ENCODE measurements at places on chromosomes 5 and 9.
A peak's percentile ranks its signal among the peaks of the same experiment; 100 is the strongest.

DNA sequence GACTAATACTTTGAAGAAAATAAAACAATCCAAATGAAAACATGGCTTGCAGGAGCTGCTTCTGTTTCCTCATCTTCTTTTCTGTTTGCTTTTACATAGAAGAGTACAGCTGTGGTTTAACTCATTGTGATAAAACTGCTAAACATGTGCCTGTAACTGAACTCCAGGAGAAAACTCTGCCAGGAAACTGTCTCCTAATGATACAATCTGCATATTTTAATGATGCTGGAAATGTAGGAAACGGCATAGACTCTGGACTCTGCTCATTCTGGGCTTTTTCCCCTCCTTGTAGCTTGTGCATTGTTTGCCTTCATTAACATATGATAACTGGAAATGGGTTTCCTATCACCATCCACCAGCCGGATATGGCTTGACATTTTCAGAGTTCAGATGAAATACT lies 813.3 kb upstream of the WWC1 start:
- DNase-seq, result no peak

DNA sequence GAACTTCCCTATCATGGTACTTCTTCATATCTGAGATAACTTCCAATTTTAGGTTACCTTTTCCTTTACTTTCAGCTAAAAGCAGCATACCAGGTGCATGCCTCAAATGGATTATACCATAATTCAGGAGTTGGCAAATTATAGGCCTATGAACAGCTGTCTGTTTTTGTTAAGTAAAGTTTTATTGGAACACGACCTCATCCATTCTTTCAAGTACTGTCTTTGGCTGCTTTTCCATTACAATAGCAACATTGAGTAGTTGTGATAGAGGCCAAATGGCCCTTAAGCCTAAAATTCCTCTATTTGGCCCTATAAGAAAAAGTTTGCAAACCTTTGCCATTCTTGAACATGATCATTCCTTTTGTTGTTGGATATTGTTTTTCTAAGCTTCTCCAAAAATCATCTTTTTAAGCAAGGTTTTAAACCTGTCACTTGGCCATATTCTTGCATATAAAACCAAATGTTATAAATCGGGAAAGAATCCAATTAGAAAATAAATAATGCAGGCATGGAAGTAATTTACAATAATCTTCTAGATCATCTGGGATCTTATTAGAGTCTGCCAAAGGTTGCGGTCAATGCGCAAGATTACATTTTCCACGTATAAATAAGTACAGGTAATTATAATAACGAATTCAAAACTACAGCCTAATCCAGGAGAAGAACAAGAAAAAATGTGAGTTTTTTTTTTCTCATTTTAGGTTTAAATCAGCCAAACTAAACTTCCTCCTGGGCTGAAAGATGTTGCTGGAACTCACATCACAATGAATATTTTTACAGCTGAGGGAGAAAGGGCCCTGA lies 226.5 kb upstream of the ANKRD55 start:
- no peak for DNase-seq

DNA sequence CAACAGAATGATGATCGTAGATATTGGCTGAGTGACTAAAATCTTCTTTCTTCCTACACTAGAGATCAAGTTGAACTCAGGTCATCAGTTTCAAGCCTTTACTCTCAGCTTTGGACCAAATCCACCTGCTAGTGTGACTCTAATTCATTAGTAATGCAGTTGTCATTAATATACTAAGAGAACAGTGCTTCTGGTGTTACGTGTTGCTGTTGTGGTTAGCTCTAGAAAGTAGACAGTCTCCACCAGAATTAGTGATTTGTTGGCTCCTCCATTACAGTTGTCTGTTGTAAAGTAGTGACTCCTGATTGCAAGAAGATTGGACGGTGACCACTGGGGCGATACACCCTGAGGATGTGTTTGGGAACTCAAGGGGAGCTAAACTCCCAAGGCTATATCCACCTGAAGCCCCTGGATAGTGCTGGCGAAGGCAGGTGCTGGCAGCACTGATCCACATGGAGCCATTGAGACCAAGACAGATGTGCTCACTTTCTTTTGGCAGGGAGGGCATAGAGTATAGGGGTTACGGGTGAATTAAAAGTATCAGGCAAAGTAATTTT lies 3.1 kb downstream of the CAMK4 start:
- DNase-seq, result no peak

GRCh38 chr9:33446946-33447798 lies at the start of gene AQP3:
TSS of gene AQP3 (minus strand) at chr9:33447593. CDS start at chr9:33447530, 63 bp downstream.
- DNase-seq, result peak; percentile 67

- no peak for DNase-seq
Observed at GRCh38 chr5:143435210-143435657, 31.7 kb upstream of the NR3C1 start.

DNA sequence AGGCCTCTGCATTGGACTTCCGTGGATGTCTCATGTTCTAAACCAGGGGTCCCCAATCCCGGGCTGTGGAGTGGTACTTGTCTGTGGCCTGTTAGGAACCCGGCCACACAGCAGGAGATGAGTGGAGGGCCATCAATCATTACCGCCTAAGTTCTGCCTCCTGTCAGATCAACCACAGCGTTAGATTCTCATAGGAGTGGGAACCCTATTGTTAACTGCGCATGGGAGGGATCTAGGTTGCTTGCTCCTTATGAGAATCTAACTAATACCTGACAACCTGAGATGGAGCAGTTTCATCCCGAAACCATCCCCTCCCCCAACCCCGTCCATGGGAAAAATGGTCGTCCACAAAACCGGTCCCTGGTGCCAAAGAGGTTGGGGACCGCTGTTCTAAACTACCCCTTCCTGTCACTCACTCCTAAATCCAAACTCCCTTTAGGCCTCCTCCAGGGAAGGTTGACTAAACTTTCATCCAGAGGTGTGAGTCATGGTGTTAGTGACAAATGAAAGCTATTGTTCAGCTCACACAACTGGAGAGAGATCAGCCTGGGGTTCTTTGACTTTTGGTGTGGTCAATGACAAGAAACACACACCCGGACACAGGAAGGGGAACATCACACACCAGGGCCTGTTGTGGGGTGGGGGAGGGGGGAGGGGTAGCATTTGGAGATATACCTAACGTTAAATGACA lies 9.5 kb downstream of the KCNV2 start:
- DNase-seq, result no peak

GRCh38 chr5:144405991-144406390 lies 235.3 kb downstream of the KCTD16 start:
- no peak for DNase-seq

DNA sequence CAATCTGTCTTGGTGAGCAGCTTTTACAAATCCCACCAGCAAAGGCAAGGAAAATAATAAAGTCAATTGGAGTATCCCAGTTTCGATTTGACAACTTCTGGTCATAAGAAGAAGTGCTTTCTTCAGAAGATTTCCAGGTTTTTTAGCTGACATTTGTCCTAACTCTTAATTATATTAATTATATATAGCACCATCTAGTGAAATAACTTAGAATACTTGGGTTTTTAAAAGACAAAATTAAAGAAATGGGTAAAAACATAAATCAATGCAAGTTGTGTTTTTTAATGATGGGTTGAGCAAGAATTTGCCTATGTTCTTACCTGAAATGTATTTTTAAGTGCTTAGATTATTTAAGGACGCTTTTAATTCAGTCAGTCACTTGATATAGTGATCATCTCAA lies 421.8 kb downstream of the ACTL7B start:
- no peak for DNase-seq

- no peak for DNase-seq
Observed at GRCh38 chr5:141680751-141681201, 1.3 kb downstream of the ARAP3 start.

- DNase-seq, result no peak
Observed at GRCh38 chr9:32378496-32378895, 5.9 kb upstream of the ACO1 start.

DNA sequence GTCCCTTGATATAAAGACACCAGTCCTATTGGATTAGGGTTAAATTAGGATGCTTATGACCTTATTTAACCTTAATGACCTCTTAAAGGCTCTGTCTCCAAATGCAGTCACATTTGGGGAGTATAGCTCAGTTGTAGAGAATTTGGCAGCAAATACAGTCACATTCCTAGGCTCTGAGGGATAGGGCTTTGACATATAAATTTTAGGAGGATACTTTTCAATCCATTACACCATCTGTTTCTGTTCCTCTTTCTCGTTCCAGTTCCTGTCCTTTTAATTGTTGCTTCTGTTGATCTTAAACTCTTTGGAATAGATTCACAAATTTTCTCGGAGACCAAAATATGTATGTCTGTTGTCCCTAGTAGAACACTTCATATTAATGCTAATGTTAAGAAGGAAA lies 390.0 kb upstream of the PCSK5 start:
- DNase-seq, result no peak

GRCh38 chr5:181063514-181063913 lies 23.4 kb downstream of the BTNL9 start:
- no peak for DNase-seq

- no peak for DNase-seq
Observed at GRCh38 chr5:7628248-7628647, 222.7 kb downstream of the CFAP90 start.

GRCh38 chr9:35933550-35934067 lies 24.3 kb downstream of the SPAAR start:
- DNase-seq, result no peak

GRCh38 chr5:180126716-180127681 lies 55.4 kb upstream of the RNF130 start:
- peak; percentile 24 for DNase-seq

- no peak for DNase-seq
Observed at GRCh38 chr5:2748861-2749513, 2.5 kb downstream of the IRX2 start.

- no peak for DNase-seq
Observed at GRCh38 chr9:89481538-89481915, 16.4 kb downstream of the SEMA4D start.

- DNase-seq, result no peak
Observed at GRCh38 chr5:67483453-67484030, 286.9 kb upstream of the CD180 start.

- DNase-seq, result no peak
Observed at GRCh38 chr9:129178568-129179382, 714 bp upstream of the IER5L start.

- DNase-seq, result no peak
Observed at GRCh38 chr9:89734600-89735041, 129.8 kb downstream of the GADD45G start.

DNA sequence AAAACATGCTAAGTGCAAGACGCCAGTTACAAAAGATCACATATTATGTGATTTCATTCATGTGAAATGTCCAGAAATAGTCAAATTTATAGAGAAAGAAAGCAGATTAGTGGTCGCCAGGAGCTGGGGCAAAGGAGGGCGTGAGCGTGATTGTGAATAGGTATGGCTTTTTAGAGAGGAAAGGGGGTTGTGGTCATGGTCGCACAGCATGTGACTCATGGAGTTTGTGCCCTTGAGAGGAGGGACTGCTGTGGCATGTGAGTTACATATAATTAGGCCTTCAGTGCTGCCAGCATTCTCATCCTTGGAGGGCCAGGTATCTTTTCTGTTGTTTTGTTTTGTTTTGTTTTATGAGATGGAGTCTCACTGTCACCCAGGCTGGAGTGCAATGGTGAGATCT lies 21.2 kb upstream of the MARCHF6 start:
- DNase-seq, result no peak

GRCh38 chr5:138753794-138754698 lies 821 bp downstream of the CTNNA1 start:
- DNase-seq, result peak; percentile 58

DNA sequence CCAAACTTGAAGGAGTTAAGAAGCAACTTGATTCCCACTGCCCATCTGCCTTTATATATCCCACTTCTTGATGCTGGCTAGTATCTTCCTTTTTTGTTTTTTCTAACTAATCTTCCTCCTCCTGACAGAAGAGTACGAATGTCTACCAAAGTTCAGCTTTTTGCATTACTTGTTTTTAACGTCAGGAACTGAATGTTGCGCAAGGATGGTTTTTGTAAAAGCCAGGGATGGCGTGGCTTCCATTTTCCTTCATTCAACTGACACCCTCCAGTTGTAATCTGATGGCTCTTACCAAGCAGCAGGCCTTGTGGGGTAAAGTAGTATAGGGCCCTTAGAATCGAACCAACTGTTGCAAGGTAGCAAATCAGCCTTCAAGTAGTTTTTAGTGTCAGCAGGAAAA lies 70.8 kb upstream of the GPR151 start:
- DNase-seq, result no peak

- peak; percentile 69 for DNase-seq
Observed at GRCh38 chr9:137156567-137157375, 13.1 kb downstream of the LRRC26 start.

GRCh38 chr9:133103183-133103986 lies 17.7 kb downstream of the RALGDS start:
- DNase-seq, result peak; percentile 49

DNA sequence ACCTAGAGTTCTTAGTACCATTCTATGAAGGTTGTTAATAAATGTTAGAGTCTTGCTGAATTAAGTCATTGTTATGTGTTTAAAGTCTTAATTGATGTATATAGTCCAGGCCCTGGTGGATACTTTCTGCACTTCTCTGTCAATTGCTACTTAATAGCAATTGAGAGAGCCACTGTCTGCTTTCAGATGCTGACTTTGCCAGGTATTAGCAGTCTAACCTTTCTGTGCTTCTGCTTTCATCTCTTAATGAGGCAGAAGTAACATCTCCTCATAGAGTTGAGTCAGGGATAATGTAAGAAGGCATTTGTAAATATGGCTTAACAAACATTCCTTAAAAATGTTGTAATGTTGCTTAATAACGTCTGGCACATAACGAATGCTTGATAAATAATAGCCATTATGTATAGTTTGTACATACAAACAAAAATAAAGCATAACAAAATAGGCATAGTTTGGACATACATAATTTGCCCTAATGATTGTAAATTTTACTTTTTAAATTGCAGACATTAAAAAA lies 28.3 kb downstream of the RASGRF2 start:
- DNase-seq, result no peak

DNA sequence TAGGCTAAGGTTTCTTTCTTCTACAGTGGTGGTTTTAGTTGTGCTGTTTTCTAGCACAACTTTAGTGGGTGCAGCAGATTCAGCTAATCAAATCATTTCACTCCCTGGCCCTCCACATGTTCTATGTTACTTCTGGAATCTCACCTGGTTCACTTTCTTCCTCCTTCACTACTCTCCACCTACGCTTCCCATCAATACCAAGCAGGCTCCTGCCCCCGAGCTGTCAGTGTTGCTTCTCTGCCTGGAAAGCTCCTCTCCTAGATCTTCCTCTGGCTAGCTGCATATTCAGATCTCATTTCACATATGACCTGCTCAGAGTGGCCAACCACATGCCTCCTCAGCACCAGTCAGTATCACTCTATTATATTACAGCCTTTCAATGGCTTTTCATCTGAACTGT lies 19.6 kb upstream of the GABRB2 start:
- no peak for DNase-seq

- peak; percentile 44 for DNase-seq
Observed at GRCh38 chr9:133737774-133738639, at the start of gene SARDH. TSS of gene SARDH (minus strand) at chr9:133738352. CDS start at chr9:133734173, 4,179 bp downstream.

- DNase-seq, result no peak
Observed at GRCh38 chr5:78003450-78003849, 227.3 kb upstream of the TBCA start.

DNA sequence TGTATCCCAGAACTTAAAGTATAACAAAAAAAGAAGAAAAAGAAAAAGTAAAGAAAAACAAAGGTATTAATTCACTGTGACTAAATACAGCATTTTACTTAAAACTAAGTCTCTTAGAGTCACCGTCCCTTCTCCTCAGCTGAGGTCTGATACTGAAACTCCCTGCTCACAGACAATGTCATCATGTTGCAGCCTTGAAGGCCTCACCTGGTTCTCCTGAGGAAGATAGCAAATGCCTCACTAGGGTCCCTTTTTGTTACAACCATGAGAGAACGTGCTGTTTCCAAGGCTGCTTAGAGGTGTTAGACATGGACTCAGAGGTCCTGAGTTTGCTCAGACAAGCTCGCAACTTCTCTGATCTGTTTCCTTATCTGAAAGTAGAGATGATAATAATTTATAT lies 357.2 kb downstream of the MTRR start:
- no peak for DNase-seq

All from stimulated activated CD4-positive, alpha-beta T cell treated with anti-CD3 and anti-CD28 coated beads, Interleukin-4, amount 100 ng/mL, for 1 hour (primary cell).